ENCODE measurements at places on chromosomes 2 and 18.

GRCh38 chr2:62495761-62496160 is 10.2 kb downstream of the TMEM17 start:
- DNase-seq, result no peak

GRCh38 chr2:145484448-145485097 is 964.7 kb upstream of the ZEB2 start:
- DNase-seq, result peak; percentile 51

DNA sequence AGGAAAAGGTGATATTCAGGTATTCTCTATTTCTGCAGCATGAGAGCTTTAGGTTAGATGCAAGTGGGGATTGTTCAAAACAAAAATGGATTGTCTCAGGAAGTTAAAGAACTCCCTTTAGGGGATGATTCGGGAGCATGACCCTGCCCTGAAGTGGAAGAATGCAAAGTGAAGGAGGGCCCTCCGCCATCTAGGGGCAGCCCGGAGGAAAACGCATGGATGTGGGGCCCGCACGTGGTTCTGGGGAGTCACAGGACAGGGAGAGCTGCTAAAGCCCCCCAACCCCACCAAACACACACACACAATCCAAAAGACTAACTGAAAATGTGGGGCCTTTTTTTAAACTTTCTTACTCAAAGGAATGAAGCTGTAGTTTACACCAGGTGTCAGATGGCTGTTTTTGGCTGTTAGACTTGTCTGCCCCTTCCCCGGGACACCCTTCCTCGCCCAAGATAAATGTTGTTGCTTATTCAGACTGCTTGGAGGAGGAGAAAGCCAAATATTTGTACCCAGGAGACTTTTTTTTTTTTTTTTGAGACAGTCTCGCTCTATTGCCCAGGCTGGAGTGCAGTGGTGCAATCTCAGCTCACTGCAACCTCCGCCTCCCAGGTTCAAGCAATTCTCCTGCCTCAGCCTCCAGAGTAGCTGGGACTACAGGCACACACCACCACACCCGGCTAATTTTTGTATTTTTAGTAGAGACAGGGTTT is 78.8 kb downstream of the HNRNPLL start:
- no peak for DNase-seq

DNA sequence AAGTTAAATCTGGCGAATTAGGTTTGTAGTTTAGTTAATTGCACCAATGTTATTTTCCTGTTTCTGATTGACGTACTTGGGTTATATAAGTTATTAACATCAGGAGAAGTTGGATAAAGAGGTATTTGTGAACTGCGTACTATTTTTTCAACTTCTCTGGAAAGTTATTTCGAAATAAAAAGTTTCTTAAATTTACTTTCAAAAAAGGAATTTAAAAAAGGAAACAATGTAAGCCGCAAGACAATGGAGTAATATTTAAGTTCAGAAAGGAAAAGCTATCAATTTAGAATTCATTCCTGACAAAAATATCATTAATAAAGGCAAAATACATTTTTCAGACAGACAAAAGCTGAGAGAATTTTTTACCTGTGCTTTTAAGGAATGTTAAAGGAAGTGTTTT is 47.7 kb downstream of the RAB10 start:
- no peak for DNase-seq

- no peak for DNase-seq
These were observed 69.2 kb downstream of the TRIP12 start for GRCh38 chr2:229852565-229852964.

GRCh38 chr2:121545913-121546312 is 15.2 kb downstream of the RNU4ATAC start:
- no peak for DNase-seq

DNA sequence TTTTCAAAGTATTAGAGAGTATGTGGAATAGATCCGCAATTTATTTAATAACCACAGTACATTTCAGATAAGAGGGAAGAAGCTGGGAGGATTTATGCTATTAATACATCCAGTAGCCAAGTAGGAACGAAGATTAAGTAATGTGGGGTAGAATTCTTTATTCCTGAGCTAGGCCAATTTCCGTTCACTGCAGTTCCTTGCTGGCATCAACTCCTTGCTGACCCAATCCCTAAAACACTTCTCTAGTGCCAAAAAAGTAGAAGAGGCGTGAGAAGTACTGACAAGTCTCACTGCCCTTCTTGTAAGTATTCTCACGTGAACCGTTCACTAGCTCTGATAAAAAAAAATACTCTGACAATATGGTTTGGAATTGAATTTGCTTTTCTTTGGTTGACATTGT is 211.4 kb downstream of the EPHA4 start:
- DNase-seq, result no peak

- DNase-seq, result no peak
These were observed 438.1 kb upstream of the FAM98A start for GRCh38 chr2:34037157-34037556.

DNA sequence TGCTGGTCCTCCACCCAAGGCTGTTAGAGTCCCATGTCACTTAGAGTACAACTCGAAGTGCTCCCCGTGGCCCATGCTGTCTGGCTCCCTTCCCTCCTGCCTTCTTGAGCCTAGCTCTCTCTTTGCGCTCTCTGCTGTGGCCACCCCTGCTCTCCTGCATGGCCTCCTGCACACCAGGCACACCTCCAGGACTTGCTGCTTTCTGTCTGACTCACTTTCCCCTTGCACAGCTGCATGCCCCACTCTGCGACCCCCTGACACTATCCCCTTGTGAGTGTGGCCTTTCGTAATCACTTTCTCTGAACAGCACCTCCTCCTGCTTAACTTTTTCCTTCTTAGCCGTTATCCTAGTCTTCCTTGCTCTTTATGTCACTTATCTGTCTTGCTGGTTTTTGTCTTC is 343.6 kb downstream of the TGIF1 start:
- DNase-seq, result no peak

DNA sequence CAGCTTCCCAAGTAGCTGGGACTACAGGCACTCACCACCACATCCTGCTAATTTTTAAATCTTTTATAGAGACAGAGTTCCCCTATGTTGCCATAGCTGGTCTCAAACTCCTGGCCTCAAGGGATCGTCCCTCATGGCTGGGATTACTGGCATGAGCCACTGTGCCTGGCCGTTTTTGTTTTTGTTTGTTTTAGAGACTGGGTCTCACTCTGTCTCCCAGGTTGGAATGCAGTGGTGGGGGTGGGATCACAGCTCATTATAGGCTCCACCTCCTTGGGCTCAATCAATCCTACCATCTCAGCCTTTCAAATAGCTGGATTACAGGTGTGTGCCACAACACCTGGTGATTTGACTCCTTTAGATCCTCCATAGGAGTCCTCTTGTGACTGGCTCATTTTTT is 19.5 kb upstream of the ZDBF2 start:
- no peak for DNase-seq

- peak; percentile 48 for DNase-seq
These were observed 31.9 kb upstream of the RPIA start for GRCh38 chr2:88659538-88659915.

DNA sequence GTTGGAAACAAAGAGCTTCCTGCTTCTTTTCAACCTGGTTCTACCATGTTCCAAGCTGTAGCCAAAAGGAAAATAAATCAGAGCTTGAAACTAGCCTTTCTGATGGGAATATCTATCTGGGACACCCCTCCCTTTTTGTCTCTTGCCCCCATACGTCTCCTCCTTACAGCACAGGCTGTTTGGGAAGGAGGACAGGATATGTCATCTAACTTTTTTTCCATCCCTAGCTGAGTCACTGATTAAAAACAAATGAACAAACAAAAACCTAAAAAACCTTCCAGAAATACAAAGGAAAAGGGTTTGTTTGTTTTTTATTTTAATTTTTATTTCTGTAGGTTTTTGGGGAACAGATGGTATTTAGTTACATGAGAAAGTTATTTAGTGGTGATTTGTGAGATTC is 151.6 kb downstream of the FAM210A start:
- DNase-seq, result no peak

- no peak for DNase-seq
These were observed 13.2 kb downstream of the ITM2C start for GRCh38 chr2:230877759-230878598.

- no peak for DNase-seq
These were observed 69.9 kb downstream of the RNF152 start for GRCh38 chr18:61822879-61823278.

DNA sequence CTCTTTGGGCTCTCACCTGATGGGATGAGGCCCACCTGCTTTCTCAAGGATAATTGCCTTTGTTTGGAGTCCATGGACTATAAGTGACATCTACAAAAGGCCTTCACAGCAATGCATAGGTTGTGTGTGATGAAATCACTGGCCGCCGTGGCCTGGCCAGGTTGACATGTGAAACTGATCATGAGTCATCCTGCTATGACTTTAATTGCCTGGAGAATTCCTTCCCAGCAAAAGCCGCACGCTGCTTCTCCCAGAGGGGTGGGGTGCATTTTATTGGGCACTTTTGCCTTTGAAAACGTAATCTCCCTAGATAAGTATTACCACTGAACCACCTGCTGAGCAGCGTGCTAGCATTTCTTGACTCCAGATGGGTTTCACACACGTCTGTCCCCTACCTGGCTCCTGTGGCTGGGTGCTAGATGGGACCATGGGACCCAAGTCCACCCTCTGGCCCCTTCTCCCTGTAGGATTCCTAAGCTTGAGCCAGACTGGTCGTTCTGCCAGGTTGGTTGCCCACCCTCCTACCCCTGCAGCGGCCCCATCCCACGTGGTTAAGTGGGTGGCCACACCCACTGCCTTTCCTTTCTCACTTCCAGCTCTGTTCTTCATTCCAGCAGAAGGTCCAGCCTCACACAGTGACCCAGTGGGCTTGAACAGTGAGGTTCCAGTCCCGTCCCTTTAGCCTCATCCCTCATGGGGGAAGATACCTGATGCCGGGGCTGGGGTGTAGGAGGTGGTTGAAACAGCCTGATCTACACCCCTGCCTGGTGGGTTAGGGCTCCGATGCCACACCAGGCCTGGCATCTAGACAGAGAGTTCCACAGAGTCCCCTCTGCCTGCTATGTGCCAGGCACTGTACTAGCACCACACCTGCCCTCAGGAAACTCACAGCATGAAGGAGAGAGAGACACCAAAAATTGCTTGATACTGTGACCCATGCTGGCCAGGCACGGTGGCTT is 89.6 kb downstream of the GBX2 start:
- DNase-seq, result peak; percentile 43

- no peak for DNase-seq
These were observed 914 bp downstream of the STEAP3 start for GRCh38 chr2:119224391-119225104.

DNA sequence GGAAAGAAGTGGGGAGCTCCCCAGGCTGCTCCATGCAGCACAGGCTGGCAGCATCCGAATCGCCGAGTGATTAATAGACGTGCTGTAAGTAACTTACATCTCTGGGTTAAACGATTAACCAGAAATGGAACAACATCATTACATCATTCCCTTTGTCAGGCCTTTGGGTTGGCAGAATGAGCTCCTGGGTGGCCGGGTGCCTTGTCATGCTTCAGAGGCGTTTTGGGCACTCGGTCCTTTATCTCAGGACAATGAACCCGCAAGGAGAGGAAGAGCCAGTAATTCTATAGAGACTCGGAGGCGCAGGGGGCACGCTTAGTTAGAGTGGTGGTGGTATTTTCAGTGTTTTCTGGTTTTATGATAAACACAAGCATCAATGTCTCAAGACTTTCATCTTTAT is 146.9 kb upstream of the TPO start:
- DNase-seq, result no peak

- DNase-seq, result no peak
These were observed 178.5 kb downstream of the TPGS2 start for GRCh38 chr18:36650266-36650665.

GRCh38 chr2:217286833-217287232 is 427.0 kb upstream of the TNP1 start:
- peak; percentile 38 for DNase-seq

GRCh38 chr2:63993871-63994270 is 25.4 kb downstream of the VPS54 start:
- no peak for DNase-seq

DNA sequence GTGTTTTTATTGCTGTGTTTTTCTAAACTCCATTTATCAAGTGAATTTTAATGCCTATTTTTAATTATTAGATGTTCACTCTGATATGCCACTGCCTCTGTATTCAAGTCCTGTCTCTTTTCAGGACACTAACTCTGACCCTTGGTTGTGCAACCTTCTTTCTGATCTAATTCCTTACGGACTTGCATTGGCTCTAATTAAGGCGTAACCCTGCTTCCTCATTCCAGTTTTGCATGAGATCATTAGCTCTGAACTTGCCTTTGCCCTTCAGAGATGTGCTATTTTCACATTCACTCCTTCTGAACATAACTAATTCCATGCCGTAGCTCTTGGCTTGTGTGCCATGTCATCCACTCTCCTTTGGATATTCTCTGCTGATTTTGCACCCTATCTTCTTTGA is 162.5 kb upstream of the TMEFF2 start:
- DNase-seq, result no peak

DNA sequence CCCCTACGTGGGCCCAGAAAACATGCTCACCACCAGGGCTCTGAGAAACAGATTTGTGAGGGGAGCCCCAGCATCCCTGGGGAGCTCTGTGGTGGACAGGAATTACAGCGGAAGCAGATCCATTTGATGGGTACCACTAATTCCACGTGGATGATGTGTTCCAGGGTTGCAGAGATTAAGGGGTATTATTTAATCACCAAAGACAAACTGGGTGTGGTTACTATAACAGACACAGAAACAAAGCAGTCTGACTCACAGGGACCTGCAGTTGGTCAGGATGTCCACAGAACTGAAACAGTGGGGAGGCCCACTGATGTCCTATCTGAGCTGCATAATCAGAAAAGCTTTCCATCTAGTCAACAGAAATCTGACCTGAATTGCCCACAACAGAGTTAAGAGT is 65.8 kb downstream of the PSMG2 start:
- DNase-seq, result no peak

DNA sequence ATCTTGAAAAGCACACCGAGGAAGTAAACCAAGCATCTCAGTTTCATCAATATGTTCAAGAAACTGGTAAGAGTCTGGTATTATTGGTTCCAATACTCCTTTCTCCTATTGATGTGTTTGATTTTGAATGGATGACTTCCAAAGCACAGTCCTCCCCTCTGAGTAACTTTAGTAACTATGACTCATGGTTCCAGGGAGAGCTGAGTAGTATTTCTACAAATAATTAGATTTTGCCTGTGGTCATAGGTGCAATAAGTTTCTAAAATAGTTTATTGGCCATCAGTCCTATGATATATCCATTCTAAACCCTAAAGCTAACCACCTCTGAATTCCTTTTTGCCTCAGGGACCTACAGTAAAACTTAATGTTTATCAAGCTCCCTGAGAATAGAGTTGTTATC is 352.4 kb downstream of the XIRP2 start:
- DNase-seq, result no peak

DNA sequence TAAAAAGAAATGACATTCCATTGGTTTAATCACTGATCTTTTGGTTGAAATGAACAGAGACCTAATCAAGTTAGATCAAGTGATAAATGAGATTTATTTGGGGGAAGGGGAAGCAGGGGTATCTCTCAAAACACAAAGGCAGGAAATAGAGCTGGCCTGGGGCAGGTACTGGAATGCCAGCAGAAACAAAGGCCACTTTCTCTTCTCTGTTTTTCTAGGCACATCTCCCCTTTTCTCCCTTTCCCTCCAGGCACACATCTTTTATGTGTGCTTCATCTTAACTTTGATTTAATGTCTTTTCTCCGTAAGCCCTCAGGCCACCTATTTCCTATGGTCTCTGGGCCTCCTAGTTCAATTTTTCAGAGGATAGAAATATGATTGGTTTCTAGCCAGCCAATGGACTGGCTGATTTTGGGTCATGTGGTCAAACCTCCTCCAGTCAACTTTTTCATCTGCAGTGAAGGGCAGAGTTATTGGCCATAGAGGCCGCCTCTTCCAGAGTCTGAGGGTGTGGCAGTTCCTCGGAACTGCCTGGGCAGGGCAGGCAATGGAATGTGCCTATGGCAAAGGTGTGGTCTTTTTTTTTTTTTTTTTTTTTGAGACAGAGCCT is 58.9 kb upstream of the FAM136A start:
- DNase-seq, result no peak

GRCh38 chr2:18379870-18380269 is 180.6 kb downstream of the RDH14 start:
- DNase-seq, result no peak

Data from GM04504 (cell line).